ENCODE measurements at places on chromosomes 7 and 10.

DNA sequence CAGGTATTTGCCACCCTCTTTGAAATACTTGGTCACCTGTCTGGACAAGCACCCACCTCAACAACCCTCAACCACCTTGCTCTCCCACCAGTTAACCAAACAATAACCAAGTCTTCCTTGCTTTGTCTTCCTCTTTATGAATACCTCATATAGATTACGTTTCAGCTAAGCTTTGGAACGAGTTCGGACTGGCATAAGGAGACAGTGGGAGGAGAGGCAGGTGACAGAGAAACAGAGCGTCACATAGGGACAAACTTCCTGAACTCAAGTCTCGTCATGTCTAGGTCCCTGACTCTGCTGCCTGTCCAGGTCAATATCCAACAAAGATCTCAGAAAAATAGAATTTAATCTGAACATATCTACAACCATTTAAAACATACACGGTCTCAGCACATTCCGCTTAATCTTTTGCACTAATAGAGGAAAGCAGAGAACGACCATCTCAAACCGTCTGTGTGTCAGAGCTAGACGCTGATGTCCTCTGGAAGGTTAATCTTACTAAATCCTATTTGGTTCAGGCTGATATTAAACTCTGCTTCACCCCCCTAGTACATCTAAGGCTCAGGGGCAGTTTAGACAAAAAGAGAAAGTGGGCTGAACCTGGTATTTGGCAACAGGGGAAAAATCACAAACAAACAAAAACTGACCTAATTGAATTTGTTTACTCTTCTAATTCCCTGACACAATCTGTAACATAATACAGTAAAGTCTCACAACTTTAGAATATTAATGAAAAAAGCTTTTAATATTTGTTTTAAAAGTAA, 26.4 kb upstream of the SVOPL start:
- no peaks in the 10 kb centered on the region for H3K36me3 ChIP-seq
- no peak overlapping the region for H3K27ac ChIP-seq
- H3K4me1 ChIP-seq = no peaks in the 10 kb centered on the region
- no peaks in the 10 kb centered on the region for H3K27me3 ChIP-seq
- DNase-seq = no peak

- no peaks in the 10 kb centered on the region for H3K4me1 ChIP-seq
- no peaks in the 10 kb centered on the region for H3K27me3 ChIP-seq
- DNase-seq = no peak
- H3K36me3 ChIP-seq = no peaks in the 10 kb centered on the region
- H3K27ac ChIP-seq = no peak overlapping the region
Observed at GRCh38 chr7:15341817-15342216, 220.0 kb downstream of the AGMO start.

GRCh38 chr10:102394801-102395399, 605 bp upstream of the NFKB2 start:
- H3K4me1 ChIP-seq = peaks cover 34% of the 10 kb centered on the region
- peaks cover 33% of the 10 kb centered on the region for H3K36me3 ChIP-seq
- peak; percentile 53 for DNase-seq
- H3K27me3 ChIP-seq = no peaks in the 10 kb centered on the region
- peak overlapping the region; percentile 96 for H3K27ac ChIP-seq

GRCh38 chr10:48694371-48695030, 9.8 kb downstream of the WDFY4 start:
- DNase-seq = no peak
- no peak overlapping the region for H3K4me3 ChIP-seq
- no peaks in the 10 kb centered on the region for H3K36me3 ChIP-seq
- H3K27ac ChIP-seq = no peak overlapping the region
- H3K4me1 ChIP-seq = no peaks in the 10 kb centered on the region

DNA sequence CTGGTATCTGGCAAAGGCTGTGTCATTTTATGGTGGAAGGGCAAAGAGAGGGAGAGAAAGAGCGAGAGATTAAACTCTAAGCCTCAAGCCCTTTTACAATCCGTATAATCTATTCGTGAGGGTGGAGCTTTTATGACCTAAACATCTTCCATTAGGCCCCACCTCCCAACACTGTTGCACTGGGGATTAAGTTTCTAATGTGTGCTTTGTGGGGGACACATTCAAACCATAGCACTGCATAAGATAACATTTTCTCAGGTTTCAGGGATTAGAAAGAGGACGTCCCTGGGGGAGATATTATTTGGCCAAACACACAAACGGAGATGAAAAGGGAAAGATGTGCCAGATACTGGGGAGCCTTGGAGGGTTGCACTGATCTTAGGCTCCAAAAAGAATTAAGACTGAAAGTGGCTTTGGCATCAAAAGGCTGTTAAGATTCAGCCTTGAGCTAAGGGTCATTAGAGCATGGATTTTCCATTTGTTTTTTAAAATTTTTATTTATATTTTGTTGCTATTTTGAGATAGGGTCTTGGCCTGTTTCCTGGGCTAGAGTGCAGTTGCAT, 19.0 kb downstream of the COL26A1 start:
- H3K27ac ChIP-seq = no peak overlapping the region
- DNase-seq = no peak
- 0 out of 2 replicates have a peak, but pooled peaks cover 5% of the 10 kb centered on the region for H3K27me3 ChIP-seq
- H3K4me3 ChIP-seq = no peak overlapping the region
- peaks cover 16% of the 10 kb centered on the region for H3K4me1 ChIP-seq

DNA sequence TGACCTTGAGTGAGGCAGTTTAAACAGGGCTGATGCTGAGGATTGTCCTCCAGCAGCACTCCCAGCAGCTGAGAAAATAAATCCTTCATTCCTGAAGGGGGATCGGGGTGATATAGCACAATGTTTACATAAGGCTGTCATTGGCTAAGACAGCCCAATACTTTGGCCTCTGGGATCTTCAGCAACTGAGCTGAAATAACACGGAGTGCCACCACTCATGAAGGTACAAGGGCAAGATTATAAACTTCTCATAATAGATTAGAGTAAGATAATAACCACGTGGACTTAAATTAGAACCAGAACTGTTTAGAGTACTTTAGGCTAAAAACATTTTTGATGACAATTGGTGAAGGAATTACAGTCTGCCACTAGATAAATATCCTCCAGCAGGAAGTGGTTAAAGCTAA, 70.0 kb upstream of the PAPSS2 start:
- H3K36me3 ChIP-seq = no peaks in the 10 kb centered on the region
- peaks cover 34% of the 10 kb centered on the region for H3K4me1 ChIP-seq
- no peaks in the 10 kb centered on the region for H3K27me3 ChIP-seq
- no peak overlapping the region for H3K4me3 ChIP-seq
- H3K27ac ChIP-seq = no peak overlapping the region

DNA sequence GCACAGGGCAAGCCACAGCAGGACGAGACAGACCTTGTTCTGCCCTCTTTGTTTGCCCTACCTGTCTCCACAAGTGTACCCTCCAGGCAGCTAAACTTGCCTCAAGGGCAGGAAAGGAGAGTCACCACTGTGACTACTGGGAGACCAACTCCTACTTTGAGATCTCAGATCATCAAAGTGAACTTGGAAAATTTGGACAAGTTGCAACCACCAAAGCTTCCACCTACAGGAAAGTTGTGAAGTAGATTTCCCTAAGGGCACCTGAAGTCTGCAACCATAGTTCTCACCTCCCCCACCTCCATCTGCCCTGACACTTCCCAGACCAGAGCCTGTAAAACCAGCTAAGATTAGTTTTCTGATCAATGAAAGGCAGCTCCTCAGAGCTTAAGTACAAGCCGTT, 2.5 kb upstream of the WDR91 start:
- no peak overlapping the region for H3K4me3 ChIP-seq
- H3K27me3 ChIP-seq = no peaks in the 10 kb centered on the region
- DNase-seq = no peak

DNA sequence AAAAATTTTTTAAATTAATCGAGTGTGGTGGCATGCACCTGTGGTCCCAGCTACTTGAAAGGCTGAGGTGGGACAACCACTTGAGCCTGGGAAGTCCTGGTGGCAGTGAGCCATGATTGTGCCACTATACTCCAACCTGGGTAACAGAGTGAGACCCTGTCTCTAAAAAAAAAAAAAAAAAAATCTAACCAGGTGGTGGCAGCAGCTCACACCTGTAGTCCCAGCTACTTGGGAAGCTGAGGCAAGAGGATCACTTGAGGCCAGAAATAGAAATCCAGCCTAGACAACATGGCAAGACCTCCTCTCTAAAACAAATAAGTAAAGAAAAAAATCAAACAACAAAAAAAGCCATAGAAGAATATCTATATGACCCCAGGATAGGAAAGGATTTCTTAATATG, 3.6 kb upstream of the MYOF start:
- H3K4me3 ChIP-seq = no peak overlapping the region
- H3K27ac ChIP-seq = no peak overlapping the region
- DNase-seq = no peak

DNA sequence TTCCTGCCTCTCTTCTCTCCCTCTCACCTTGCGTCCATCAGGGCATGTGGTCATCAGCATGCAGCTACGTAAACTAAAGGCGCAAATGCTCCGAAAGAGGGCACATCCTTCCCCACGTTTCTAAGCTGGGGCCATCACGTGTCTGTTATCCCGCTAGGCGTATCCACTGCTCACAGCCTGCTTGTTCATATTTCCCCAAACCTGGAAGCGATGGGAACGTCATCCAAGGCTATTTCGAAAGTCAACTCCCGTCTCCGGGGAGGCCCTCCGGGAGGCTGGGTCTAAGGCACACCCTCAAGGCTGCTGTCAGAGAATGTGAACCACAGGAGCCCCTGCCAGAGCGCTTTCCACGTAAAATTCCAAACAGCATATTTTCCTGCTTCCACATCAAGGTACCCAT, 199.2 kb downstream of the DIP2C start:
- DNase-seq = no peak
- H3K27me3 ChIP-seq = no peaks in the 10 kb centered on the region
- H3K4me1 ChIP-seq = peaks cover 12% of the 10 kb centered on the region
- no peak overlapping the region for H3K4me3 ChIP-seq
- H3K27ac ChIP-seq = no peak overlapping the region

DNA sequence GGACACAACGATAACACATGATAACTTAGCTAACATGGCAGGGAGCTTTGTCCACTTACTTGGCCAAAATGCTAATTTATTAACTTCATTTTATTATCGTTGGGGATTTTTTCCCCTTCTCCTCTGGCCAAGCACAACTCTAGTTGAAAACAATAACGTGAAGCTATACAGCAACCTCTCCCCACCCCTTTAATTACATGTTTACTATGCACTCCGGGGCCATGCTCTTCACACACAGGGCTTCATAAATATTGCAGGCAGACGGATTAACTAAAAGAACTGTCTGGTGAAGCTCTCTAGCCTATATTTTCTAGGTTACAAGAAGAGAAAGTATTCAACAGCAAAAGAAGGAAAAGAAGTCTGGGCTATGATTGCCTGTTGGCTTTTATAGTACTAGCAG, 51.7 kb downstream of the XRCC2 start:
- no peaks in the 10 kb centered on the region for H3K36me3 ChIP-seq
- no peaks in the 10 kb centered on the region for H3K27me3 ChIP-seq
- no peaks in the 10 kb centered on the region for H3K4me1 ChIP-seq

GRCh38 chr10:133062085-133062484, 25.6 kb upstream of the ADGRA1 start:
- H3K27ac ChIP-seq = no peak overlapping the region
- no peak for DNase-seq
- no peak overlapping the region for H3K4me3 ChIP-seq
- 0 out of 2 replicates have a peak, but pooled peaks cover 3% of the 10 kb centered on the region for H3K27me3 ChIP-seq
- H3K36me3 ChIP-seq = no peaks in the 10 kb centered on the region

DNA sequence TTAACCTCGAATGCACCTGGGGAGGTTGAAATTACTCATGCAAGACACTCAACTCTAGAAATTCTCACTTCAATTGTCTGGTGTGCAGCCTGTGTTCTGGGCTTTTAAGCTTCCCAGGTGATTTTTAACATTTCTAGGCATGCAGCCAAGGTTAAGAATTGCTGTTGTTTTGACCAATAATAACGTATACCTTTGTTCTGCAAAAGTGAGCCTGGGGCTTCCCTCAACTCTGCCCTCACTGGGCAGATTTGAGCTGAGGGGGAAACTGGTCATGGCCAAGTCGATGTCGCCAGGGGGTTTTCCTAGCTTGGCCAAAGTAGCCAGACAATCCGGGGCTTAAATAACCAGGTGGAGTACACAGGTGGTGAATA, 568 bp downstream of the PRSS2 start:
- peaks cover 25% of the 10 kb centered on the region for H3K4me1 ChIP-seq
- no peak overlapping the region for H3K27ac ChIP-seq
- H3K27me3 ChIP-seq = no peaks in the 10 kb centered on the region
- DNase-seq = no peak
- H3K4me3 ChIP-seq = no peak overlapping the region

DNA sequence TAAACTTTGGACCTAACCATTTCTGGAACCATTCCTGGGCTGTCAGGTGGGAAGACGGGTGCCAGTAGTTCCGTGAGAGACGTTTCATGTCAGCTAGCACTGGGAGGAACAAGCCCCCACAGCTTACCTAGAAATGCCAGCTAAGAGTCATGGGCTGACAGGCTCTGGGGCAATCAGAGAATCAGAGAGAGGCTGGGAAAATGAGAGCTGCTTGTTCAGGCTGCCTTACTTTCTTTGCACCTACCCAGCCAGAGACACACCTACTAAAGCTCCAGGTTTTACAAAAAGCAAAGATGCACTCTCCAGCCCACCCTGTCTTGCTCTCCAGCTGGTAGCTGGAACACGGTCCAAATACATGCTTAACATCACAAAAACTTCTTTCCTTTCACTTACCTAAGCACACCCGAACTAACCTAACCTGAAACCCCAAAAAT, 688 bp downstream of the PTN start:
- no peak overlapping the region for H3K27ac ChIP-seq
- H3K36me3 ChIP-seq = no peaks in the 10 kb centered on the region
- DNase-seq = no peak
- H3K4me1 ChIP-seq = peaks cover 9% of the 10 kb centered on the region

GRCh38 chr7:220151-220841, 27.9 kb downstream of the FAM20C start:
- H3K36me3 ChIP-seq = no peaks in the 10 kb centered on the region
- no peaks in the 10 kb centered on the region for H3K27me3 ChIP-seq
- no peak overlapping the region for H3K27ac ChIP-seq
- no peak for DNase-seq
- no peak overlapping the region for H3K4me3 ChIP-seq

DNA sequence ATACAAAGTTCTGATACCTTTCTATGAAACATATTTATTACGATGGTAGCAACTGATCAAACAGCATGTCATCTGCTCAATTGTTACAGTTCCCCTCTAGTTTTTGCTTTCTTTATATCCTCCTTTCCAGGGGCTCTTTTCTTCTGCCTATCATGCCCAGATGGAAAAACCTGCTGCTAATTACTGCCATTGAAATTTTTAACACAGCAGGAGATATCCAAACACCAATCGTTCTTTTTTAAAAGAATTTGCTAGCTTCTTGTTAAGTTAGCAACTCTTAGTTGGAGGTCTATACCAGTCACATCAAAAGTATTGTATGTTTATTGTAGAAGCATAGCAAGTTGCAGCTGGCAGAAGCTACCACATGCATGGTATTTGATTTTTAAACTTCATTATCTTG, 768.5 kb downstream of the NXPH1 start:
- no peak overlapping the region for H3K27ac ChIP-seq
- H3K4me1 ChIP-seq = no peaks in the 10 kb centered on the region
- no peaks in the 10 kb centered on the region for H3K27me3 ChIP-seq
- H3K36me3 ChIP-seq = no peaks in the 10 kb centered on the region
- no peak for DNase-seq
